ENCODE measurements at places on chromosomes 3 and 15.

DNA sequence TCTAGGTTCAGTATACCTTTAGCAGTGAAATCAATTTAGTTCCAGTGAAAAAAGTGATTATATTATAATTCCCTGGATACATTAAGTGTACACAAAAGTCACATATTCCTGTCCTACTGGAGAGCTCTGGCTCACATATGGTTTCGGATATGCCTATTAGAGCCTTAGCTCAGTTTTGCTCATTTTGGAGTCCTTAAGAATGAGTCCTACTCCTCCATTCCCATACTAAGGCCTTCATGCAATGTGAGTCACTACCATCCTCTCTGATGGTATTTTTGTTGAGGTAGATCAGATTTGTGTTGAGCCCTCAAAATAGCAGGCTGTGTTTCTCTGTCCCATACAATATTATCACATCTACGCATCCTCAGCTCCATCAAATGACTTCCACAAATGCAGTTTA, 294.2 kb upstream of the COL8A1 start:
- no peak for DNase-seq

DNA sequence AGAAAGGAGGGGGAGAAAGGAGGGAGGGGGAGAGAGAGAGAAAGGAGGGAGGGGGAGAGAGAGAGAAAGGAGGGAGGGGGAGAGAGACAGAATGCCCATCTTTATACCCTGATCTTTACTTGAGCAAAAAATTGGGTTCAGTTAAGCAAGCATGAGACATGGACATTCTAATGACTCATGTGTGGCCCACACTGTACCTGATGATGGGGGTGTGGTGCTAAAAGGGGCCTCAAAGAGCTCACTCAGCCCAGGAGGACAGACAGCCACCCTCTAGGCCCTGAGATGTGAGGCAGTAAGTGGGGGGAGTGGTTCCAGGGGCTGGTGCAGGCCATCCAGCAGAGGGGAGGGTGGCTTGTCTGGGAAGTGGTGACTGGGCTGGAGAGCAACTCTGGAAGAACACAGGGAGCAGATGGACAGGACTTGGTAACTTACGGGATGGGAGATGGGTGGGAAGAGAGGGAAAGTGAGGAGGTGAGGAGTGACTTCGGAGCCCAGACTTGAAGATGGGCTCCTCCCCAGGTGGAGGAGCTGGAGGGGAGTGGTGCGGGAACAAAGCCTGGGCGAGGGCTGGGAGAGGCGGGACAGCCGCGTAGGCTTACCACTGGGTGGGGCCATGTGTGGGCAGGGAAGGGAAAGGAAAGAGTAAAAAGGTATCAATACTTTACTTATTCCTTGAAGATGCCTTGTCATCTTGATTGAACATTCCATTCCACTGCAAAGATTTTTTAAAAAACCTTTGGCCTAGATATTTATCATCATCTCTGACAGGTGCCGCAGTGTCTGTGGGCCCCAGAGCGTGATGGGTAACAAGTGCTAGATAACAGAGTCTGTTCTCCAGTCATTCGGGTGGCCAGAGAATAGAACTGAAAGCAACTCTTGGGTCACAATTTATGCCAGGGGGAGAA, 32.3 kb downstream of the TSPAN3 start:
- no peak for DNase-seq

- DNase-seq, result no peak
These were observed 4.4 kb upstream of the BAHD1 start for GRCh38 chr15:40436116-40436891.

DNA sequence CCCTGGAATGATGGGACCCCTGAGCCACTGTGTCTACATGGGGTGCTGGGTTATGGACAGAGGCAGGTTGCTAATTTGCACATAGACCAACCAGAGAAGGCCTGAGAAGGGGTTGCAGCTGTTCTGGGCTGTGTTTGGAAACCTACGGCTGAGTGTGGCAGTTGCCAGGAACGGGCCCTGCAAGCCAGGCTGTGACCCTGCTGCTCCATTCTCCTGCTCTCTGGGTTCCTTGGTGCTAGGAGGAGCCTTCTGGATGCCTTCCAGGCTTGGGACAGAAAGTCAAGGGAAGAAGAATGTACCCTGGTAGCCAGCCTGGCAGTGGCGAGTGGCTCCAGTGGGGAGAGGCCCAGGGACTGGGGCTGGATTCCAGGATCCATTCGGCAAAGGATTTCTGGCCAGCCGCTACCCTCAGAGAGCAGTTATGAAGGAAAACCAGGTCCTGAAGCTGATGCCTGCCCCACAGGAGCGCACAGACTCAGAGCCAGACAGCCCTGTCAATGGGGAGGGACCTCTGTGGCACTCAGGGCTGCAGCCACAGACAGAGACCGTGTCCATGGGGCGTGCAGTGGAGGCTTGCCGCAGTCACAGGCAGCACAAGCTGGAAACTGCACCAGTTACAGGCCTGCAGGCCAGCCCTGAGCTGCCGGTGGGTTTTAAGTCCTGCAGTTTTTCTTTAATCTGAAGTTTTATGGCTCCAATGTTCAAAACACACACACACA, 55.1 kb upstream of the ACAD9 start:
- DNase-seq, result no peak

GRCh38 chr3:147538034-147538433, 128.9 kb downstream of the ZIC1 start:
- DNase-seq, result no peak

DNA sequence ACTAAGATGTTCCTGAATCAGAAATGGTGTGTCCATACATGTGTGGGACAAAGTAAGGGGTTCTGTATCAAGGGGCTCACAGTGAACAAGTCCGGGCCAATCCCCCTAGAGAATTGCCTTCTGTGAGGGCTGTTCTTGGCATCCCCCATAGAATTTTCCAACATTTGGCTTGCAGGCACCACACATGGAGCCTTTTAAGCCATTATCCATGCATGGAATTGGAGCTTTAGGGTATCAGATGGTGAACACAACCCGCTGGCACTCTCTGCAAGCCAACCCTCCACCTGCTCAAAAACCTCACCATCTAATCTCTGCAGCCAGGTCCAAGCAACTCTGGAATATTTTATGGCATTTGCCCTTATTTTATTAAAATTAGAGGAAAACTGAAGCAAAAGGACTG, 278.7 kb downstream of the ERC2 start:
- no peak for DNase-seq

- no peak for DNase-seq
These were observed 244.2 kb downstream of the ADAMTS17 start for GRCh38 chr15:100097342-100098127.

DNA sequence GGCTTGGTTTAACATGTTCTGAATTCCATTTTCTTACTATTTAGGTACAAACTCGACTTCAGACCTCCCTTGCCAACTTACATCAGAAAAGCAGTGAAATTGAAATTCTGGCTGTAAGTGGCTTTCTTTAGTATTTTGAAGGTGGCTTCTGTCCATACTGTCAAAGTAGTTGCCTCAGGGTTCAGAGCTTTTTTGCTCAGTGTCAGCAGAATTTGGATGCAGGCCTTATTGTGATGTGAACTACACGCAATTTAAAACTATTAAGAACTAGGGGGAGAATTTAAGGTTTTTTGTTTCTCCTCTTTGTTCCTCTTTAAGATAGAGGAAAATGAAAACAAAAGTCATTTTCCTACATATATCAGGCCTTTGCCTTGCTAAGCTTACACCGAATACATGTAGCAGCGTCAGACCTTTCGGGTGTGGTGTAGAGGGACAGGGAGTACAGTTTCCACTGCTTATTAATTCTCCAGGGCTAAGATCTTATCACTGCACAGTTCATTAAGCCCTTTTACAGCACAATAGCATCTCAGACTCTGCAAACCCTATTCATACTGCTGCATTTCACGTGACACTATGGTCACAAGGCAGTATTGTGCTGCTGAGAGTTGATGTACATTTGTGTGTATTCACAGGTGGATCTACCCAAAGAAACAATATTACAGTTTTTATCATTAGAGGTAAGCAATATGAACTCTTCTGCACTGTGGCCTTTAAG, 6.7 kb downstream of the SRP14 start:
- no peak for DNase-seq

DNA sequence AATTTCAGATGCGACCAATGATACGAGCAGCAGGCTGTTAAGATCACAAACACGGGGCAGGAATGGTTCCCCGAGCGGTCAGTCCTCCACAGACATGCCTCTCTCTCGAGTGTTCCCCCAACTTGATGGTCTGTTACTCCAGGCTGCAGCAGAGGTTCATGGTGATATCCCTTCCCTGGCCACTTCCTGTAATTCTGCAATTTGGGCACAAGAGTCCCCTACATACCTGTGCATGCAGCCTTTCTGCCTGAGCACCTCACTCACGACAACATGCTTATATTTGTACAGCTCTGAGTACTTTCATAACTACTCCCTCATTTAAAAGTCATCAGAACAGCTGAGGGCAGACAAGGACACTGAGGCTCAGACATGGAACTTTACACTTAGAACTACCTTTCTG, 408.1 kb upstream of the NR2F2 start:
- DNase-seq, result no peak

- no peak for DNase-seq
These were observed 489 bp downstream of the CSPG5 start for GRCh38 chr3:47578119-47578632.

DNA sequence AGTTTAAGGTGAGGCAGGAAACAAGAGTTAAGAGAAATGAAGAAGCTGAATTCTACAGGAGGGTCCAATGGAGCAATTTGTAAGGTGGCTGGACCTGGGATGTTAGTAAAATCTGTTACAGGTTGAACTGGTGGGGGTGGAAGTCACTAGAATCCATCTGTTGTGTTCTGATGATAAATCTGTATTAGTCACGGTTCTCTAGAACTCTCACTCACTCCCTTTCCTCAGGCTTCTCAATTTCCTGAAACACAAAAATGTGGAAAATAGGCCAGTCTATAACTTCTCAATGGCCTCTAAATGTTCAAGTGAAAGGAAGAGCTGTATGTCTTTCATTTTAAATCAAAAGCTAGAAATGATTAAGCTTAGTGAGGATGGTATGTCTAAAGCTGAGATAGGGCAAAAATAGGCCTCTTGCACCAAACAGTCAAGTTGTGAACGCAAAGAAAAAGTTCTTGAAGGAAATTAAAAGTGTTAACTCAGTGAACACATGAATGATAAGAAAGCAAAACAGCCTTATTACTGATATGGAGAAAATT, 180.2 kb upstream of the CBLB start:
- no peak for DNase-seq

- no peak for DNase-seq
These were observed 317.0 kb upstream of the TPRG1 start for GRCh38 chr3:188854772-188855149.

- no peak for DNase-seq
These were observed 59.1 kb downstream of the LSAMP start for GRCh38 chr3:116386168-116386567.

- DNase-seq, result no peak
These were observed 218.7 kb downstream of the FEZF2 start for GRCh38 chr3:62154457-62155148.

DNA sequence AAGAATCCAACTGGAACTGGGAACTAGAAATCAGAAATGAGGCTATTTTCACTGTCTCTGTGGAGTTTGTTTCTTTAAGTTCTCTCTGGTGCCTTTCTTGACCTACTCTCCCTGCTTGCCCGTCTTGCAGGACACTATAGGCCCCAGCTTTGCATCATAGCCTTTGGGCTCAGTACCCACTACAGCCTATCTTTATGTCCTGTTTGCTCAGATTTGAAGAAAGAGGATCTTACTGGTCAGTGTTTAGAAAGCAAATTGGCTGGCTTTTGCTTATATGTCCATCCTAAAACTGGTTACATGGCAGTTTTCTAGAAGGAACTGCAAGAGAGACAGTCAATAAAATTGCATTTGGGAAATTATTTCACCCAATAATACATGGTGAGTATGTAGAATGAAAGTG, 231.8 kb upstream of the TBL1XR1 start:
- DNase-seq, result no peak

DNA sequence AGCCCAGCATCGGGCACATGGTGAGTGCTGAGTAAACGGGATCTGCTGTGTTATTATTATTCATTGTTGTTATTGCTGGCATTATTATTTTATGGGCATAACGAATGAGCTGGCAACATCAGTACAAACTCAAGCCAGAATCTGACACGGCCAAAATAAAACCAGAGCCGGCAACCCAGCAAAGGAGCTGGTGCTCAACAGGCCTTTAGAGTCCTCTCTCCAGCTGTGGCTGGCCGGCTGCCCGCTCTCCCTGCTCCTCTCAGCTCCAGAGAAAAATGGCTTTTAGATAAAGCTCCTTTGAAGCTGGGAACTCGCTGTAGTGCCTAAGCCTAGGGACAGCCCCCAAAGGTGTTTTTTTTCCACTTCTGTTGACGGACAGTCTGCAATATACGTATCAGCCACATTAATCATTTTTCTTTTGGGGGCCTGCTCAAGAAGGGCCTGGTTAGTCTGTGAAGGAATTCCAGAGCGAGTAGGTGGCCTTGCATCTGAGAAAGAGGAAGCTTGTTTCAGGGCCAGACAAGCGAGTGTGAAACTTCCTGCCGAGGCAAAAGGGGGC, 193.9 kb upstream of the UBE2E1 start:
- DNase-seq, result no peak

GRCh38 chr3:42511201-42511600, 8.8 kb downstream of the VIPR1 start:
- DNase-seq, result no peak

DNA sequence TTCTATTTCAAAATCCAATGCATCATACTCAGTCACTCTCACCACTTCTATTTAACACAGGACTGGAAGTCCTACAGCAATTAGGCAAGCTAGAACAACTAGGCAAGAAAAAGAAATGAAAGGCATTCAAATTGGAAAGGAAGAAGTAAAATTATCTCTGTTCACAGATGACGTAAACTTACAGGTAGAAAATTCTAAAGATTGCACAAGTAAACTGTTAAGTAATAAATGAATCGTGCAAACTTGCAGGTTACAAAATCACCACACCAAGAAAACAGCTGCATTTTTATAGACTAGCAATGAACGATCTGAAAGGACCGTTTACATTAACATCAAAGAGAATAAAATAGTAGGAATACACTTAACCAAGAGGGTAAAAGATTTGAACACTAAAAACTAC, 36.2 kb downstream of the CHST2 start:
- no peak for DNase-seq

DNA sequence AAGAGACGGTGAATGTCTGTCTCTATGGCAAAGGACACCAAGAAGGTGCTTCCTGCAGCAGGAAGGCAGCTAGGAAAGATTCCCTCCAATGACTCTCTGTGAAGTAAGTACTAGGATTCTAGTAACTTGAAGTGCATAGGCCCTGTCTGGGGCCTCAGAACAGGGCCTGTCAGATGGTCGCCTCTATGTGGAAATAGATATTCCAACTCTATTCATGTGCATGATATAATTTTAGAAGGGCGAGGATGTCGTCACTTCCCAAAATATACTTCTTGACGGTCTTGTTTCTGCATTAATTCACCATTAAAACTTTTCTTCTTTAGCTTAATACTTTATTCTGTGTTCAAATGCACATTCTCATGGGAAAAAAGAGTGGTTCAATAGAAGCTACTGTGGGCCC, 167.0 kb downstream of the TLE3 start:
- DNase-seq, result no peak

DNA sequence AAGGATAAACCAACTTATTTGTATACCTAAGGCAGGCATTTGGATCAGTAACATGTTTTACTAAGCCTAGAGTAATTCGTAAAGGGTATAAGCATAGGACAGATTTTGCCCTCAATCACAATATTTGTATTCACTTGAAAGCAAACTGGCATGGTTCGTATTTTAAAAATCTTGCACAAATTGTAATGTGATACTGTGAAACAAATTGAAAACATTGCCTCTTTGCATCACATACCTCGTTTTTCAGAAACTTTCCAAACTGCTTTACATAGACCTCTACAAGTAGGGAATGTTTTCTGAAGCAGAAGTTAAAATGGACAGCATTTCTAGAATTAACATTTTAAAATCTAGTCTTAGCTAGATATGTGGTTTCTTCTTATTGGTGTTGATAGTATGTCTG, 11.6 kb downstream of the KBTBD8 start:
- DNase-seq, result no peak

GRCh38 chr15:68599560-68600071, 20.8 kb downstream of the CORO2B start:
- DNase-seq, result peak; percentile 67

Measured in AG09319 (cell line).